ENCODE measurements at places on chromosomes 6 and 20.

DNA sequence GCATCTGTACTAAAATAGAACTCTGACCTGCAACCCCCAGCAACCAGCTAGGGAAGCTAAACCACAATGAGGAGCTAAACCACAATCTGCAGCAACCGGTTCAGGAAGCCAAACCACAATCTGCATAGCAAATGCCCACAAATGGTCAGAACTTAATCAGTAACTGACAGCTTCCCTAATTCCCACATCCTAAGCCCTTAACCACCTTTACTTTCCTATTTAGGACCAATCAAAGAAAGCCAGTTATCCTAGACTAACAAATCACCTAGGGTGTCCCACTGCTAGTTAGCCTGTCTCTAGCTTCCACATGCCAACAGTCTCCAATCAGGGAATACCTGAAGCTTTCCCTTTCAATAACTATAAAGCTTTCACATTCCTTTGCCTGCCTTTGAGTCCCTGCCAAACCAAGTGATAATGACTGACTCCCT lies 424.6 kb upstream of the PTCHD4 start:
- DNase-seq: no peak

GRCh38 chr6:155270561-155271091 lies 6.8 kb downstream of the CLDN20 start:
- no peak for DNase-seq

- no peak for DNase-seq
Observed at GRCh38 chr20:63708301-63709148, 686 bp downstream of the ZGPAT start.

DNA sequence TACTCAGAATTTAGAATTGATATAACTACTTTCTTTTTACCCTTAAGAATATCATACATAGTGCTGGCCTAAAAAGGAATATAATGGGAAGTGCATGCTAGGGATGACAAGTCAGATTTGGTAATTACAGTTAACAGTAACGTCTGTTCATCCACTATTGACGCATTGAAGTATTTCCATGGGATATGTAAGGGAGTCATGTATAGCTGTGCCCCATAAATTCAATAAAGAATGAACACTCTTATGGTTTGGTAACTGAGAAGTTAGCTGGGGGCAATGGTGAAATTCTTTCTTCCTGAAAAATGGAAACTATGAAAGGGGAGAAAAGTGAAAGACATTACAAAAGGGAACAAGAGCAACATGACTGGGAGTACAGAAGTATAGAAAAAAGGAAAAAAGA lies 2.6 kb upstream of the COL19A1 start:
- DNase-seq: no peak

GRCh38 chr20:51796340-51796739 lies 6.0 kb downstream of the SALL4 start:
- no peak for DNase-seq

DNA sequence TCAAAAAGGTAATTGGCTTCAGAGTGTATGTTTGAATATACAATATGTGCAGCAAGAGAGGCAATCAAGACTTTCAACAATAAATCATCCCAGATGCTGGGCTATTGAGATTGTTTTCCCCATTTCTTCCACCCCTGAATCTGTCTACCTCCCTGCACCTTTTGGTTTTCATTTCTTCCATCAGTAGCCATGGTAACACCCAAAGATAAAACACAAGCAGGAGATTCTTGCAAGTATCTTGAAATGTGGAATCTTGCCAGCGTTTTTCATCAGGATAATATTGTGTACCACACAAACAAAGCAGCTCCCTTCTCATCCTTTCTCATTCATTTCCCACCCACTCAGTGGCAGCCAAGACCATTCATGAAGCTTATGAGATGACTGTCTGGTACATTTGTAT lies 73.0 kb upstream of the NRSN1 start:
- DNase-seq: no peak

DNA sequence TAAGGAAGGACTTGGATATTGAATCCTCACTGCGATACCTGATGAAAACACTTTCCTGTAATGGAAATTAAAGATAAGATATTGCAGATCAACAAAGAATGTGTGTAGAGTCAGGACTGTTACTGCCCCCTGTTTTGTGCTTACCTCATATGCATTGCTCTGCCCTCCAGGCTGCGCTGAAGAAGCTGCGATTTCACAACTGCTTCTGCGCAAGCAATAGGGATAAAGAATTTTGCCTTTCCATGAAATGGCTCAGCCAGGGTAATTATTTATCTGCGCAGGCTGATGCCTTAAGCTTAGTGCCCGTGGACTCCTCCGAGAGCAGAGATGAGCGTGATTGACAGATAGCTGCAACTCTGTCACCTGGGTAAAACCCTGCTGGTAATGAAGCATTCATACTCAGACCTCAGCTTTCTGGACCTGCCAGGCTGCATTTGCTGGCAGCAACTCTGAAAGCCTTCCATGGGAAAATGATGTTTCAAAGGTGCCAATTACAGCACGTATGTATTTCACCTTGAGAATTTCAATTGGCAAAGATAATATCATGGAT lies 370.6 kb downstream of the SAMD5 start:
- DNase-seq: no peak

DNA sequence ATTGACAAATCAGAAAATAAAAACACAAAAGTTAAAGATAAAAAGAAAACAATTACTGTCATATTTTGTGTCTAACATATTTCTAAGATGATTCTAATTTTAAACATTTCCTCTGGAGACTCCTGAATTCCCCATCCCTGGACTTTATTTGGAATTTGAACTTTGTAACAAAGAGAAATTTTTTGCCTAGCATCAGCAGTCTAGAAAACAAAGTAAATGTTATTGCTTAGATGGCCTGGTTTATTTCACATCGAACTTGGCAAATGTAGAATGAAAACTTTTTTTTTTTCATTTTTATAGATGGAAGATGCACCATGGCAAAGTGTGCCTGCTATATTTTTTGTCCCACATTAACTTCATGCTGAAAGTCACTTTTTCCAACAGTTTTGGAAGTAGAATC lies 159.1 kb downstream of the TBX18 start:
- DNase-seq: no peak

DNA sequence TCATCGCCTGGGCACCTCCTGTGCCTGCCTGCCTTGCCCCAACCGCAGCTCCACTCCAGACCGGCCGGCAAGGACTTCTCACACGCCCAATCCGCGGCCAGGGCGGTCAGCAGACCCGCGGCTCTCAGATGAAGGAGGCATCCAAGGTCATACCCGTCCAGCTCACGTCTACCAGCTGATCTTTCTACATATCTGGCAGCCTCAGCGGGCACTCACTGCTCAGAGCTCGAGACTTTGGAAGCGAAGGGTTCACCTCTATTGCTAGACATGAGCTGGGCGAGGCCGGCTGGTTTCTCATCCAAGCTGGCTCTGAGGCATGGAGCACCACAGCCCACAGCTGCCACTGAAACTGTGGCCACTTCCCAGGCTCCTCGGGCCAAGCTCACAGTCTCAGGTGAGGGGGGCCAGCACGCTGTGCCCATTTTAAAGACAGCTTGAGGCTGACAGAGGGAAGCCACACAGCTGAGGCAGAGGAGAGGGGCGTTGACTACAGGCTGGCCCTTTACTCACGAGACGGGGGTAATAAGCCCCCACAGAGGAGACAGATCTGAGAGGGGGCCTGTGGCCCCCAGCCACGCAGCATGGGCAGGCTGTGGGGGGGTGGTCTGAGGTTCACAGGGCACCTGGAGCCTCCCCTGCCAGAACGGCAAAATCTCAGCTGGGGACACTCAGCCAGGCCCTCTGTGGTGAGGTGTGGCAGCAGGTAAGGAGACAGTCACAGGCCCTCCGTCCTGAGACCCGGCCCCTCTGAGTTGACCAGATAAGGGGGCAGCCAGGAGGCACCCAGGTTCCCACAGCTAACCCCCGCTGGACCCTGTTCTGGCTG lies 2.0 kb downstream of the LAMA5 start:
- DNase-seq: no peak

GRCh38 chr20:57785720-57786119 lies 75.9 kb upstream of the PMEPA1 start:
- DNase-seq: no peak

GRCh38 chr6:83270971-83271719 lies 78.0 kb downstream of the RWDD2A start:
- DNase-seq: no peak

- peak; percentile 76 for DNase-seq
Observed at GRCh38 chr6:111843347-111844147, 29.7 kb downstream of the FYN start.

DNA sequence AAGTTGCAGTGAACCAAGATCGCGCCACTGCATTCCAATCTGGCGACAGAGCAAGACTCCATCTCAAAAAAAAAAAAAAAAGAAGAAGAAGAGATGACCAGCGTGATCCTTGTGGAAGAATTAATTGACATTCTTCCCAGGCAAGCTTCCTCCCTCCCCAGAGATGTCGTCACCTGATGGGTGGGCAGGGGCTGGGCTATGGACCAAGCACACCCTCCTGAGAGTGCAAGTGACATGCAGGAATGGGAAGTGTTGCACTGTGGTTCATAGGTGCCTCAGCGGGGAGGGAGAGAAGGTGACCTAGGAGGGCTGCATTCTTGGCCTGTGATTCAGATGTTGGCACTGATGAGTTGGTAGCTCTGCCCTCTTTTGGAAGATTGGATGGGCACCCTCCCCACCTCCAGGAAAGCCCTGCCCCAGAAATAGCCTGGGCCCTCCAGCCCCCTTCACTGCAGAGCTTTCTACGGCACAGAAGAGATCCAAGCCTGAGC lies 37.8 kb downstream of the TAF8 start:
- no peak for DNase-seq

DNA sequence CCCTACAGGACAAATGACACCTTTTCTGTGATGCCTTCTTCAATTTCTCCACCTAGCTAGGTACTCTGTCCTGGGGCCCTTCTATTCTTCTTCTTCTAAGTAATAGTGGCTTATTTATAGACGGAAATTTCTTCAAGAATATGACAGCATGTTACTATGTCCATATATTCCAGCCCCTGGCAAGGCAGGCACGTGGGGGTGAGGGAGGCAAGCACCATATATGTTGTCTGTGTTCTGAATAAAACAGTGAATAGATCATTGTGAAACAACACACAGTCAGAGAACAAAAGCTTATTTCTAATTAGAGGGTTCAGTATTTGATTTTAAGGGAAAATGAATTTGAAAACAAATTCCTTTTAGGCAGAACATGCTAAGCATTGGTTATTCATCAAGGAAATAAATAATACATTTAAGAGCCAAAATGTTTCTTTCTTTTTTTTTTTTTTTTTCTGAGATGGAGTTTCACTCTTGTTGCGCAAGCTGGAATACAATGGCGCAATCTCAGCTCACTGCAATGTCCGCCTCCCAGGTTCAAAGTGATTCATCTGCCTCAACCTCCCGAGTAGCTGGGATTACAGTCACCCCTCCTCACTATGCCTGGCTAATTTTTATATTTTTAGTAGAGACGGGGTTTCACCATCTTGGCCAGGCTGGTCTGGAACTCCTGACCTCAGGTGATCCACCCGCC lies 6.2 kb downstream of the HEBP2 start:
- DNase-seq: no peak

GRCh38 chr6:37965964-37966676 lies 146.6 kb downstream of the ZFAND3 start:
- no peak for DNase-seq

DNA sequence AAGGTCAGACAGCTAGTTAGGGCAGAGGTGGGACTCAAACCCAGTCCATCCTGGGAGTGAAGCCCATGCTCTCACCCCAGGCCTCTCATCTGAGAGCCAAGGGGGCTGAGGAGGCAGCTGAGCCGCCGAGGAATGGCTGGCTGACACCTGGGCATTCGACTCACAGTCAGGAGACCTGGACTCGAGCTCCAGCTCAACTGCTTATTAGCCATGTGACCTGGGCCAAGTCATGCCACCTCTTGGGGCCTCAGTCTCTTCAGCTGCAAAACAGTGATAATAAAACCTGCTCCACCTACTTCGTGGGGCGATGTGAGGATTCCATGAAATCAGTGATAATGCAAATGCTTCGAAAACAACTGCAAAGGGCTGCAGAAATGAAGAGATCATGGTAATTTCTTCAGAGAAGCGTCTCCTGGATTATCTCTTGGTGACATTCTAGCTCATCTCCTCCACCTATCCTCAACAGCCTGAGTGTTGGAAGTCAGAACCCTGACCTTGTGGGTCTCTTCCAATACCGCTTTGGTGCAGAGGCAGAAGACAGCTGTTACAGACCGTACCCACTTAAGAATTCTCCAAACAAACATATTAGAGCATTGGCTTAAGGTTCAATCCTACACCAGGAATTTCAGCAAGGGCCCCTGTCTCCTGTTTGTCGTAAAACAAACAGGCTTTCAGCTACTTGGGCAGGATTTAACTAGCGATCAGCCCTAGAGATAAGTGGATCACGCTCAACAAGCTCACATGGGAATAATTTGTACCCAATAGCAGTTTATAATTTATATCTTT lies 60.0 kb upstream of the PIM1 start:
- DNase-seq: no peak

- DNase-seq: no peak
Observed at GRCh38 chr20:62736026-62736406, 27.4 kb downstream of the NTSR1 start.

- no peak for DNase-seq
Observed at GRCh38 chr6:166076625-166077024, 91.0 kb downstream of the TBXT start.

DNA sequence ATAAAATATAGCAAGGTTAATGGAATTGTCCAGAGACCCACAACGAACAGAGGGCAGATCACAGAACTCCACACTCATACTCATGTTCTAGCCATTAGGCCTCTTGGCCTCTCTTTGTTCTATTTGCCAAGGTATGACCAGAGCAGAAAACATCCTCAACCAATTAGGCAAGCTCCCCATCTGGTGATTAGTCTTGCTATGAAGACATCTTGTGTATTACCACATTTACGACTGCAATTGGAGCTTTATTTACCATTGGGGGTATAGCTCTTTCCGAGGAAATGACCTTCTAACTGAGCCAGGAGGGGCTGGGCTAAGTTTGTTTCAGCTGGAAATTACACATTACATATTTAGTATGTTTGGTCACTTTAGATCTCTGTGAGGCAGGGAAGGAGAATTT lies 593.9 kb downstream of the CD109 start:
- DNase-seq: no peak

- no peak for DNase-seq
Observed at GRCh38 chr20:38306379-38306778, 2.4 kb downstream of the BPI start.

GRCh38 chr6:33672808-33673207 lies 38.7 kb downstream of the UQCC2 start:
- DNase-seq: no peak

GRCh38 chr20:36408219-36408618 lies 102.1 kb downstream of the DLGAP4 start:
- DNase-seq: no peak

DNA sequence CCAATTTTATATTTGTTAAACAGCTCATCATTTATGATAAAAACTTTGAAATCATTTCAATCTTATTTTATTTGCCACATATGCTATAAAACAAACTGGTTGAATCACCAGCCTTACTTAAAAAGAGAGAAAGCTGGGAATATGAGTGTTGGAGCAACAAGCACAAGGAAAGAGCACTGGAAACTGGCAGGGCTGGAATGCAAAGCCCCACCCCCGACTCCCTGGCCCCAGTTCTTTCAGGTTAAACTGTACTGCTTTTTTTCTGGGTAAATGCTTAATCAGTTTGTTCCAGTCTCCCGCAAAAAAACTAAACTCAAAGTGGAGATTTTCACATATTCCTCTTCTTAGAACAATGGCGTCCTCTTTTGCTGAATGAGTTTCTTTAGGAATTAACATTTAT lies 433.8 kb upstream of the NOX3 start:
- no peak for DNase-seq

- DNase-seq: no peak
Observed at GRCh38 chr6:3797231-3798054, 45.9 kb upstream of the PXDC1 start.

GRCh38 chr6:106080763-106081095 lies 5.4 kb upstream of the PRDM1 start:
- no peak for DNase-seq

GRCh38 chr6:112640891-112641290 lies 293.8 kb downstream of the RFPL4B start:
- DNase-seq: no peak
